ENCODE measurements at places on chromosomes 16 and 17.

DNA sequence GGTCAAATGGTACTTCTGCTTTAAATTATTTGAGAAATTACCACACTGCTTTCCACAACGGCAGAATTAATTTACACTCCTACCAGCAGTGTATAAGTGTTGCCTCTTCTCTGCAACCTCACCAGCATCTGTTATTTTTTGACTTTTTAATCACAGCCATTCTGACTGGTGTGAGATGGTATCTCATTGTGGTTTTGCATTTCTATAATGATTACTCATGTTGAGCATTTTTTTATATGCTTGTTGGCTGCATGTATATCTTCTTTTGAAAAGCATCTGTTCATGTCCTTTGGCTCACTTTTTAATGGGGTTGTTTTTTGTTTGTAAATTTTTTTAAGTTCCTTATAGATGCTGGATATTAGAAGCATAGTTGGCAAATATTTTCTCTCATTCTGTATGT lies 446.7 kb downstream of the PMP22 start:
- no peak for DNase-seq

DNA sequence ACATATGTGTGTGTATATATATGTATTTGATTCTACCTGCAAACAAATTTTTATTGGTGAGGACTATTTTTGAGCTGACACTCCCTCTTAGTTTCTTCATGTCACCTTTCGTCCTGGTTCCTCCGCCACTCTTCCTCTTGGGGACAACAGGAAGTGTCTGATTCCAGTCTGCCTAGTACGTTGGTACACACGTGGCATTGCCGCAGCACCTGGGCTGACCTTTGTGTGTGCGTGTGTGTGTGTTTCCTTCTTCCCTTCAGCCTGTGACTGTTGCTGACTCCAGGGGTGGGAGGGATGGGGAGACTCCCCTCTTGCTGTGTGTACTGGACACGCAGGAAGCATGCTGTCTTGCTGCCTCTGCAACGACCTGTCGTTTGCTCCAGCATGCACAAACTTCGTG lies 29.4 kb upstream of the CACNG5 start:
- DNase-seq, result peak; percentile 32

DNA sequence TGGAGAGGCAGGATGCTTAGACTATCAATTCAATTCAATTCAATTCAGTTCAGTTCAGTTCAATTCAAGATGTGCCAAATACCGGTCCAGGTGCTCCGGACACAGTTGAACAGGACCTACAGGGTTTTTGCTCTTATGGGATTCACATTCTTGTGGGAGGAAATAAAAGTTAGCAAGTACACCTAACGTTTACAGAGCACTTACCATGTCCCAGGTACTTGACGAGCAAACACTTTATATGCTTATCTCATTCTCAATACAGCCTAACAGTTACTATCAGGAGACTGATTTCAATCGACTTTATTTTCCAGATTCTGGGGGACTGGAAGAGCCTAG lies 467 bp upstream of the GDE1 start:
- DNase-seq, result peak; percentile 96

- no peak for DNase-seq
Observed at GRCh38 chr16:29963021-29963743, 1.3 kb downstream of the TMEM219 start.

DNA sequence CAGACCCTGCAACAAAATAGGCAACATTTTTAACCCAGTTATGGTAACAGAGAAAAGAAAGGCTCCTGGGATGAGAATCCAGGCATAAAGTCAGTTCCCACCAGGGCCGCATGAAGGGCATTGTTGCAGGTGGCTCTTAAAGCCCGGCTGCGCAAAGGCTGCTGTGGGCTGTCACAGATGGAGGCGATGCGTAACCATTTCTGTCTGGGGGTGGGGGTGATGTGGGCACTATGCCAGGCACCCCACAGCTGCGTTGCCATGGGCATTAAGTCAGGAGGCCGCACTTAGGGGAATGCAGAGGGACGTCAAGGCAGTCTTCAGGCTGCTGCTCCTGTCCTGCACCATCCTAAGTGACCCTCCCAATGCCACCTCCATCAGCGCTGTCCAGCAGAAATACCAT lies 228.4 kb downstream of the CPPED1 start:
- DNase-seq, result peak; percentile 22

DNA sequence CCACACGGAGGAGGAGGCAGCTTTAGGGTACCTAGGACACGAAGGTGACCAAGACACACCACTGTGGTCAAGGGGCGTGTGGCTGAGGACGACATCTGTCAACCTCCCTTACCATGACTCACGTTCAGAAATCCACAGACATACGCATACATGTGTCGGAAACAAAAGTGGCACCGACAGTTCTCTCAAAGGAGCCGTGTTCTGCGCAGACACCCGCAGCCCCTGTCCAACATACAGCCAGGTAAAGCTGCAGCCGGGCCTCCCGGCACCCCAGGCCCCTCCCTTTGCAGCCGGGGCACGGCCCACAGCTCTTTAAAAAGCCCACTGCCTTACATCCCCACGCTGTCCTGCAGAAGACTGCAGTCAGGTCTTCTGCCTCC lies 40.5 kb upstream of the KLHDC4 start:
- DNase-seq, result no peak

- DNase-seq, result no peak
Observed at GRCh38 chr16:87344165-87344930, 27.2 kb upstream of the C16orf95 start.

- no peak for DNase-seq
Observed at GRCh38 chr16:62383941-62384340, 347.7 kb upstream of the CDH8 start.

DNA sequence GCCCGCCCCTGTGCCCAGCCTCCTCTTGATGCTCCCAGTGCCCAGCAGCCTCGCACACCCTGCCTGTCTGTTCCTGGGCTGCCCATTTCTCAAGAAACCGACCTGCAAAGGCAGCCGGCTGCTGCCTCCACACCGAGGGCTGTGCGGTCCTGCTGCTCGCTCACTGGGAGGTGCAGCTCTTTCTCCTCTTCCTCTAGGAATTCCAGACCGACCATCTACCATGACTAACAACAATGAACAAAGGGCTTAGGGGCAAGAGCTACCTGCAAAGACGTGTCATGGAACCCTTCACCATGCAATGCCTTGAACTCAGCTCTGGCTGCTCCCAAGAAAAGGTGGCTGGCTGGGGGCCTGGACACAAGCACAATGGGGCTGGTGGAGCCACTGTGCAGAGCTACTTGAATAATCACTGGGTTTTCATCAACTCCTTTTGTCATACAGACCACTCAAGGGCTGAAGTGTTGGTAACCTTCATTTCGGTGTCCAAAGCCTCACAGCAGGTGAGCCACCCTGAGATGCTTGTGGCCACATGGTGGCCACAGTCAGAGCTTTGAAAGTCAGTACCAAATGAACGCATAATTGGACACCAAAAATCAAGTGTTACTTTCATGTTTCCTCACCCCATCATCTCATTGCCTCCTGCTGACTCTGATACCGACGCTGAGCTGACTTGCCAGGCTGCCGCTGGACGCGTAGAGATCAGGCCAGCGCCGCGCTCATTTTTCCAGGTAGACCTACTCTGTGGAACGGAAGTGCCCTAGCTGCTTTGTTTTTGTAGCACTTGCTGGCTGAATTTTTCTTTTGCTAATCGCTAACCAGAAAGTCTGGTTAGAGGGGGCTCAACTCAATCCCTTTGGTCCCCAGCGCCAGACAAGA lies 19.8 kb downstream of the CYB561 start:
- no peak for DNase-seq

- DNase-seq, result peak; percentile 19
Observed at GRCh38 chr17:2853283-2854142, 57.3 kb downstream of the RAP1GAP2 start.

DNA sequence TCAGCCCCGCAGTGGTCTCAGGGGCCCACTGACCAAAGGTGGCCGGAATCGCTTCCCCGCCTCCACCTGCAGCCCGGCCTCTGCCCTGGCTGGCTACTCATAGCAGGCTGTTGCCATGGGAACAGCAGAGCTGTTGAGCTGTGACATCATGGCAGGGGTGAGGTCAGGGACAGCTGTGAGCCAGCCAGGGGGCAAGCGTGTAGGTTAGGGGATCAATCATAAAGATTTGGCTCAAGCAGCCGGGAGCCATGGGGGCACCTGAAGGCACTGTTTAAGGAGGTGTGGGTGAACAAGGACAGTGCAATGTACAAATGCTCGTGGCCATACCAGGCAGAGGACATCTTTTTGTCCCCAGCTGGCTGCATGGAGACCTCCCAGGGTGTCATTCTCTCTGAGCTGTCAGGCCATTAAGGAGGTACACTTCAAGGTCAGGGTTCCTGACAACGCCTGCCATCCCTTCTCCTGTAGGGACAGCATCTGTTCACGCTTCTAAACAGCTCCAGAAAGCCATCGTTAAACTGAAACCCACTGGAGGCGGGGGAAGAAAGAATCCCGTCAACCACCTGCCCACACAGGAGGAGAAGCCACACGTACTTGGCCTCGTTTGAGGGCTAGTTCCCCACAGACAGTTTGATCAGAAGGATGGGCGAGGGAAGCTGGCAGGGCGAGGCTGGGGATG lies at the start of gene CEP295NL:
TSS of gene CEP295NL (minus strand) at position 101 of the 679 bp plus-strand sequence. CDS start 1,373 bp downstream, outside the sequence.
- DNase-seq, result no peak

GRCh38 chr16:68902969-68903345 lies 59.6 kb downstream of the TANGO6 start:
- no peak for DNase-seq

DNA sequence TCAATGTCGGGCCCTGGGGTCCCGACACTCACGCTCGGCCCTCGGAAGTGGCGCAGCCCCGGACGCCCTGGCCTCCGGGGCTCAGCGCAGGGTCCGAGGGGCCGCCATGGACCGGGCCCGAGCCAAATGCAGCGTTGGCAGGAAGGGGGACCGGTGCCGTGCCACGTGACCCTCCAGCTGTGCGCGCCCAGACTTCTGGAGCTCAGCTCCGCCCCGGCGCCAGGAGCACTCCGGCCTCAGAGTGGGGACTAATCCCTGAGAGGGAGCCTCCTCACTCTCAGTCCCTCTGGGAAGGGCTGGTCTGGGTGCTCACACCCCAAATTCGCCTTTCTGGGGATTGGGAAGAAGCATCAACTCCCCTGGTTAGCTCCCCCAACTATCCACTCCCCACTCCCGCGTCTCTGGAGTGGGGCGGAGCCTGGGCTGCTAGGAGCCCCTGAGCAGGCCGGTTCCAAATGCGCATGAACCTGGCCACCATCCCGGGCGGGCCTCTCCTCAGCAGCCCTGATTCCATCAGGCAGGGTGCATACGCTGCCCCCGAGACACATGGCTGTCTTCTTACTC lies at the start of gene B3GNT9:
TSS of gene B3GNT9 (minus strand) at position 166 of the 564 bp plus-strand sequence. CDS start 513 bp downstream, outside the sequence.
- peak; percentile 30 for DNase-seq

DNA sequence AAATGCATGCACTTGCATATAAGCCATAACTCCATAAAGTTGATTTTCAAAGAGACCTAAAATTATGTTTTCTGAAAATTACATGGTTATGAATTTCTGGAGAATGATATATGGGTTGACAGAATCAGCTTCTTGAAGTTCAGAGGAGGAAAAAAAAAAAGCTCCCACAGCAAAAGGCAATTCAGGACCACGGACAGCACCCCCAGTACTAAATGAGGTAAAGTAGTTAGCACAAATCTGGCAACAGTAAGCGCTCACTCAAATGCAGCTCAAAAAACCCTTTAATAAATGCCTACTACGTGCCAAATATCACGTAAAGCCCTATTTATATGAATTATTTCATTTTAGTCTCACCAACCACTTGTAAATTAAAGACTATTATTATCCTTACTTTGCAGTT lies 135.2 kb downstream of the SHISA9 start:
- no peak for DNase-seq

DNA sequence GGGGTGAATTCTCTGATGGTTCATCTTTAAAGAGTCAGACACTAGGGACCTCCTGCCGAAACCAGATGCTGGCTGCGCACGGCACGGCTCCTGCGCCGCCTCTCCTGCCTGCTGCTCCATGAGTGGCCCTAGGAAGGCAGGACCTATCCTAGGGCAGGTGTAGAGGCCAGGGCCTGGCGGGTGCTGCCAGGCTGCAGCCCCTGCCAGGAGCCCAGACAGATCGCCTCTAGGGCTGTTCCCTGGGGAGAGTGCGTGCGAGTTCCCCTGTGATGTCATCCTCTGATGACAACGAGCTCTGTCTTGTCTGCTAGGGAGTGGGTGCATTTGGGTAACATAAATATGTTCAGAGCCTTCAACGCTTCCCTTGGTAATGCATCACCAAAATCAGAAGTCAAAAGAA lies 23.9 kb downstream of the SLC38A10 start:
- DNase-seq, result no peak

GRCh38 chr17:29927546-29927945 lies 2.5 kb downstream of the SSH2 start:
- no peak for DNase-seq

- no peak for DNase-seq
Observed at GRCh38 chr16:83390759-83391158, 417.0 kb upstream of the HSBP1 start.

GRCh38 chr16:72944757-72945485 lies 103.0 kb downstream of the ZFHX3 start:
- DNase-seq, result no peak

DNA sequence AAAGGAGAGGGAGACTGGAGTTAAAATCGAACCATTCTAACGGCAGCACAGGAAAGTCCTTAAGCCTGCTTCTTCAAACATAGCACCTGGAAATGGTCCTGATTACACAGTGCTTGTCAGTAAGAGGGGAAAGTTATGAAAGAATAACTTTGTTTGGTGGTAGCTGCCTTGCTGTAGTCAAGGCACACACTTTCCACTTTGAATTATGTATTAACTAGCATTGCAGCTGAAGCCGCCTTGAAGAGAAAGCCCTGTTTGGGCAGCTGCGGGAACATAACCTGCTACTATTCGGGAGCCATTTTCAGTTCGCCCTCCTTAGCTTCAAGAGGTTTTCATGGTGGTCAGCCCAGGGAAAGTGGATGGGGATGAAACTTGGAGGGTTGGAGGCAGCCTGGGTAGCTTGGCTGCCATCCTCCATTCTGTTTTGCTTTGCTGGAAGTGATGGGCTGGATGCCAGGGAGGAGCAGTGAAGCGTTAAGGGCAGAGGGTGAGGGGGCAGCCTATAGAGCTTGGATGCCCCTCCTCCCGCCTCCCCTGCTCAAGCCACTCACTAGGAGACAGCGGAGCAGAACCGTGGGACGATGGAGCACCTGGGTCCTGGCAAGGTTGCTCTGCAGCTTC lies 5.3 kb upstream of the HAS3 start:
- peak; percentile 79 for DNase-seq

GRCh38 chr17:51372345-51373004 lies 112.1 kb downstream of the UTP18 start:
- DNase-seq, result peak; percentile 22

- no peak for DNase-seq
Observed at GRCh38 chr17:4086041-4086483, 56.8 kb downstream of the ZZEF1 start.

- DNase-seq, result no peak
Observed at GRCh38 chr17:49021095-49021767, 24.0 kb downstream of the IGF2BP1 start.
